Bronchial epithelial cell (primary cell): ENCODE measurements at places on chromosomes 11 and 22. TPM values are rescaled to one million over a fixed set of nuclear protein-coding genes. Genes with fewer than 3 reads are reported as not detected.

CXCR5 gene
- total RNA-seq, result not detected in 2 replicates

UPB1 gene
- total RNA-seq, result not detected in 2 replicates

BIRC3 gene
- total RNA-seq, result 1.3 and 1.4 TPM in 2 replicates

PACSIN2 gene
- 49.8 and 68.9 TPM in 2 replicates for total RNA-seq

CHEK1 gene
- 4.6 and 4.7 TPM in 2 replicates for total RNA-seq
